ENCODE measurements at places on chromosomes 4 and X. TPM values are rescaled to one million over a fixed set of nuclear protein-coding genes. Genes with fewer than 3 reads are reported as not detected.

DNA sequence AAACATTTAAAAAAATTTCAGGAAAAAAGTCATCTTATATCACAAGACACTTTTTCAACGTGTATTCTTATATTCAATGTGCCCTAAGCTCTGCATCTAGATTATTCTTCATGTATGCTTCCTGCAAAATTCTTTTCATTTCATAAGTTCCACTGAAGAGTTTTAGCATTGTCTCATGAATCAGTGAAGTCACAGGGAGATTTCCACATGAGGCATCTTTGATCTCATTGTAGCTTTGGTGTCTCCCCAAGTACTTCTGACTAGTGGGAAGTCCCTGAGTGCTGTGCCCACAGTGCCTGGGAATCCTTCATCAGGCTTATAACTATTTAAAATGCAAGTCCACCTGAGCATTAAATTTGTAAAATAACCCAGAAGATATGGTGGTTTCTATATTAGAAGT lies 123.8 kb downstream of the MAD2L1 start:
- DNase-seq: no peak

GRCh38 chr4:145613566-145614232 lies 5.5 kb upstream of the MMAA start:
- no peak for DNase-seq

DNA sequence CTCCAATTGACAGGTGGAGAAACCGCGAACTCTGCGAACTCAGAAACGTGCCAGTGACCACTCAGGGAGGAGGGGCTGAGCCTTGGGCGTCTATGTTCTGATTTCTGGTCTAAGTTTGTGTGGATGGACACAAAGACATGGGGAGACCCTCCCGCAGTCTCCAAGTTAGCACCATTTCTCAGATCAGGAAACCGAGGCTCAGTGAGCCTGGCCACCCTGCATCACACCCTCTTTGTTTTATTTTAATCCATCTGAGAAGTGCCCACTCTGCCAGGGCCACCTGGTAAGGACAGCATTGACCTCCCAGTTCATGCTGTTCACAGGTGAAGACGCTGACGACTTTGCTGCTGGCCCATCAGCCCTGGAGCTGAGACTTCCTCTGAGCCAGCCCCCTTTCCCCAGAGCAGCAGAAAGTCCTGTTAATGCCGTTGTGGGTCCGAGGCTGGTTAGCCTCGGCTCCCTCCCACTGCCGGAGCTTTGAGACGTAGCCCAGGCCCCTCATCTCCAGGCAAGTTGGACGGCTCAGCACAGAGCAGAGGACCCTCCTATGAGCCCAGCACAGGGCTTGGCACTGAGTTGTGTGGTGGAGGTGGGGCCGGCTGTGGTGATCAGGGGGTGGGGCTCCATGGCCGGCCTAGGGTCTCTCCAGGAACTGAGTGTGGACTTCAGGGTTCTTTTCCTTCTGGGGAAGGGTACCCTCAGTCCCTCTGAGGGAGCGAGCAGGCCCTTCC lies 43.7 kb downstream of the PSAPL1 start:
- no peak for DNase-seq

- DNase-seq: no peak
Observed at GRCh38 chr4:76620723-76621468, 185.9 kb downstream of the SHROOM3 start.

NR3C2 gene
- total RNA-seq: 10.6 TPM

DNA sequence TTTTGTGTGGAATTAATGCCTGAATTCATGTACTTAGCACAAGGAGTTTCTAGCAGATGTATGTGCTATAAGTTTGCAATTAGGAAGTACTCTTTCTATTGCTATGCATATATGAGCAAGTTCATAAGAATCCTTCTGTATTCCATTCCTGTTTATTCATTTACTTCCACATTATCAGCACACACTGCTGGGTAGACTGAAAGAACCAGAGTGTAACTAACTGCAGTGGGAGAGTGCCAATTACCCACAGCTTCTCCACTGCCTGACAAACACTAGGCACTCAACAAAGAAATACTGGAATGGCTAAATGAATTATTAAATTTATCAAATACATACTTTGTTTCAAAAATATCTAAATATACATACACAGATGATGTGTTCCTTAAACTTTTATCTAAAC lies 219.6 kb downstream of the CAMK2D start:
- DNase-seq: no peak
